NCI-H1092 (cell line): ENCODE measurements at places on chromosomes 12 and 14.

GRCh38 chr12:93978553-93978952 is 169.8 kb upstream of the PLXNC1 start:
- no peak for DNase-seq

DNA sequence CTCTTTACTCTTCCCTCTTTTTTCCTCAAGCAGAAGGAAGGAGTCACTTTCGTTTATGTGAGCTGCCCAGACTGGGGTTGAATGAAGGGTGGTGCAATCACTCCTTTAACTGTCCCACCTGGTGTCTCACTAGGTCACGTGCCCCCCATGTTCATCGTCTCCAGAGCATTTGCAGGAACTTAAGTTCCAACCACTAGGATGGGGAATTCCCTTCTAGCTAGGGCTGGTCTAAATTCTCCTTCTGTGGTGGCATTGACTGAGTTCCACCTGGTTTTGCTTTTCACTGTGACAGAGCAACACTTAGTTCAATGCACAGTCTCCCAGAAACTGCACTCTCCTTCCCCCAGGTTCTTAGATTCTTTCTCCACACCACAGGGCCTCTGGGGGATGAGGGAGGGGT is 9.5 kb downstream of the FANCM start:
- no peak for DNase-seq

- DNase-seq, result no peak
These were observed 262.7 kb downstream of the SYT1 start for GRCh38 chr12:79127271-79127751.

DNA sequence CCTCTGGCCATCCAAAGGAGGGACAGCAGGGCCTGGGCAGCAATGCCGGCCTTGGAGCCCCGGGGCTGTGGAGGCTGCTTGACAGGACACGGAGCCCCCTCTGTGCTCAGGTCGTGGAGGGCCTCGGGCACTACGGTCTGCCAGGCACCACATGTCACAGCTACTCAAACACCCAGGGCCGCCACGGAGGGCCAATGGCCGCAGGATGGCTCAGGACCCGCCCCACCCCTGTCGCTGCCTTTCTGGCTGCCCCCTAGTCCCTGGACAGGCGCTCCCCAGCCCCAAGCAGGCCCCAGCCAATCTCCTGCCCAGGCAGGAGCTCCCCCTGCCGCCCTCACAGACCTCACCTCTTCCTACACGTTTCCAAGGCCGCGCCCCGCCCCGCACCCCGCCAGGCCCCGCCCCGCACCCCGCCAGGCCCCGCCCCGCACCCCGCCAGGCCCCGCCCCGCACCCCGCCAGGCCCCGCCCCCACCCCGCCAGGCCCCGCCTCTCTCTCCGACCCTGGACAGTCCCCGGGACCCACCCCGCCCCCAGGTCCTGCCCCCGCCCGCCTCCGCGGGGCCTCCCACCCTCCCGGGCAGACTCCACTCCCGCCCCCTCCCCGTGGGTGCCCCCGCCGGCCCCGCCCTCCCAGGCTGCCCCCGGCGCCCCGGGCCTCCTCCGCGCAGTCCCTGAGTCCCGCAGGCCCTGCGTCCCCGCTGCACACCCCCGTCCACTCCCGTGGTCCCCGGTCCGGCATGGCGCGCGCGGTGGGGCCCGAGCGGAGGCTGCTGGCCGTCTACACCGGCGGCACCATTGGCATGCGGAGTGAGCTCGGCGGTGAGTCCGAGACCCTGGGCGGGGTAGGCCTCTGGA is at the start of gene ASPG:
TSS of gene ASPG (plus strand) at position 669 of the 857 bp plus-strand sequence. CDS start at position 740, 71 bp downstream.
- no peak for DNase-seq

- DNase-seq, result no peak
These were observed 2.9 kb upstream of the PPP4R4 start for GRCh38 chr14:94171208-94171607.

DNA sequence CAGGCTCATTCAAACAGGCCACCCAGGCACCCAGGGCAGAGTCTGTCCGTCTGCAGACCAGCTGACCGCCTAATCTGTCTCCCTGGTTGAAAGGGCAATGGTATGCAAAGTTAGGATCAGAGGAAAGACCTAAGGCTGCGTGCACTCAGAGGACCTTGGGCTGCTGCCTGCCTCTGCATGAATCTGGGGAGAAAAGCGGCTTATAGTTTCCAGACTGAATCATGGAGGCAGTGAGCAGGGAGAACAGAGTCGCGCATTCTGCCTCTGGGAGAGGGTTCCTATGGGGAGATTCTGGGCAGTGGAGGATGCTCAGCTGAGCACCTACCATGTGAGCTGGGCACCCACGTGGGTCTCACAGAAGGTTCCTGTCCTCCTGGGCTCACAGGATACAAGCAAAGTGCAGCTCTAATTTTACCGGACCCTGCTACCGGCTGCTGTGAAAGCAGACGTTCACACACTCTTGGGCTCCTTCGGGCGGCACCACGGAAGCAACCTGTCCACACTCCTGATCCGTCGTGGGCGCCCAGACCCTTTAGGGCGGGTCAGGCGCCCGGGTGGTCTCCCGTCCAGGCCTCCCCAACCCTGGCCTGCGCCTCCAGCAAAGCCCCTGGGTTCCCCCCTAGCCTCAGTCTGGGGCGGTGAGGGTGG is 772 bp downstream of the SCARB1 start:
- DNase-seq, result no peak
